ENCODE measurements at places on chromosomes 7 and 10.

DNA sequence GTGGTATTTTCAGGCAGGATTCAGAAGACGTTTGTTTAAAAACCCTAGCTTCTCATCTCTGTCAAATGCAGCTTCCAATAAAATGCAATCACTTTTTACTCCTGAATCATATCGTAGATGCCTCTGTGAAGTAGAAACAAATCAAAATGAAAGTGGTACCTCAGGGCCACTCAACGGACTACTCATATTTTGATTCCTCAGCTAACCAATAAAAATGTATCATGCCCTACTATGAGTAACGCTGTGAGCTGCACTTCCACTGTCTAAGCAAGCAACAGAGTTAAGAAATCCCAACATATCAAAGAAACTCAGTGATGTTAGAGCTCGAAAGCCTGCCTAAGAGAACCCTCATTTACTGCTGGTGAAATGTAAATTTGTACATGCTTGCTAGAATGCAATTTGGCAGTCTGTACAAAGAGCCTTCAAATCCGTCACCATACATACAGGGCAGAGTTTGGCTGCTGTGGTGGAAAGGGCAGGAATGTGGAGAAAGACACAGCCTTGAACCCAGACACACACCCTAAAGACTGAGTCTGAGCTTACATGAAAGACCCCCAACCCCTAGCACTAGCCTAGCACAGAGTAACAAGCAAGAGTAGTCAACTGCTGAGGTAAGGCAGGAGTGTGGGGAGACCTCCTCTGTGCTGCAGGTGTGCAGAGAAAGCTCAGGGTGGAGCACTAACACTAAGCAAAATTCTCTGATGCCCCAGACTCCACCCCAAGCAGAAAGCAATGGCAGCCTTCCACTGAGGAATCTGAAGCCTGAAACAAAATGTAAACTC lies 151.5 kb downstream of the ANK3 start:
- no peak for DNase-seq

- no peak for DNase-seq
These were observed 283.5 kb downstream of the PLXNA4 start for GRCh38 chr7:132292803-132293202.

GRCh38 chr10:122062831-122063674 lies 74.1 kb downstream of the TACC2 start:
- DNase-seq: no peak

- DNase-seq: no peak
These were observed 34.5 kb downstream of the SMURF1 start for GRCh38 chr7:99109108-99110051.

GRCh38 chr10:19628767-19629560 lies 187.3 kb upstream of the PLXDC2 start:
- DNase-seq: no peak

- DNase-seq: no peak
These were observed 7.8 kb upstream of the SEC61A2 start for GRCh38 chr10:12121673-12122072.

- DNase-seq: no peak
These were observed 759.4 kb downstream of the CNTNAP2 start for GRCh38 chr7:146875981-146876380.

DNA sequence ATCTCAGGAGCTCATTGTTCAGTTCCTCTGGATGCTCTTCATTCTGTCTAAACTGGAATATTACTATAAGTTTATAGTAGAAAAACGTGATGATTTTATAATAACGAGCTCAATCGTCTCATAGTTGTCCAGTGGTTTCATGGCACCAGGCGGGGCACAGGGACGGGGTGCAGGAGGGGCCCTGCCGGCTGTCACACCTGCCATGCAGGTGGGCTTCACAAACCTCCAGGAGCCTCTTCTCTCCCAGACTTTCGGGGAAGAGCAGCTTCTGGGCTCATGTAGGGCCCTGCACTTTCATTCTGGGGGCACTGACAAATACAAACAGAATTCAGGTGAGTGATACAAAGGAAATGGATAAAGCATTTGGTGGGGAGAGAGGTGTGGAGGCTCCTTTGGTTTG lies 146.9 kb upstream of the KLF6 start:
- no peak for DNase-seq

- DNase-seq: no peak
These were observed 11.5 kb upstream of the GRIFIN start for GRCh38 chr7:2487586-2488271.

- DNase-seq: no peak
These were observed 8.4 kb downstream of the COL17A1 start for GRCh38 chr10:104077247-104077646.
